ENCODE measurements at places on chromosomes 3 and 15.
A peak's percentile ranks its signal among the peaks of the same experiment; 100 is the strongest.

- peaks cover 3% of the 10 kb centered on the region for H3K36me3 ChIP-seq
- no peaks in the 10 kb centered on the region for H3K27me3 ChIP-seq
- no peak overlapping the region for H3K4me3 ChIP-seq
- DNase-seq, result peak; percentile 23
Observed at GRCh38 chr15:80142646-80143045, 10.2 kb upstream of the FAH start.

GRCh38 chr15:40355976-40356585, 1.9 kb upstream of the DISP2 start:
- no peak overlapping the region for H3K27ac ChIP-seq
- no peak for DNase-seq
- H3K4me1 ChIP-seq, result no peaks in the 10 kb centered on the region
- no peak overlapping the region for H3K4me3 ChIP-seq

DNA sequence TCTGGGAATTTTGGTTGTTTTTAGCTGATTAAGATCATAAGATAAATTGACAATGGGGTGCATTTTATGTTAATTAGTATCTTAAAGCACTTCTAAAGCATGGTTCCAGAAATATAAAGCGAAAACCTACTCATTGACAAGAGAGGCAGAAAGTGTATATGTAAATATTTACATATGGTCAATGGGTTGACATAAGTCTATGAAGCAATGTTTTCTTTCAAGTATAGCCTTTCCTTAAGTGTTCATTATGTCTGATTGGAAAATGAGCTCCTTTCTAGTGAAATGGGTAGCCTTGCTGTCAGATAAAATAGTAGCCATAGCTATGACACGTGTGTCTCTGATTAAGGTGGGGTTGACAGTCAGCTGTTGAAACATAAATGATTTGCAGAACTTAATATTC, 365.2 kb upstream of the AGTR1 start:
- no peak overlapping the region for H3K27ac ChIP-seq
- no peaks in the 10 kb centered on the region for H3K36me3 ChIP-seq
- H3K27me3 ChIP-seq, result peaks cover 53% of the 10 kb centered on the region
- H3K4me3 ChIP-seq, result no peak overlapping the region
- no peak for DNase-seq

DNA sequence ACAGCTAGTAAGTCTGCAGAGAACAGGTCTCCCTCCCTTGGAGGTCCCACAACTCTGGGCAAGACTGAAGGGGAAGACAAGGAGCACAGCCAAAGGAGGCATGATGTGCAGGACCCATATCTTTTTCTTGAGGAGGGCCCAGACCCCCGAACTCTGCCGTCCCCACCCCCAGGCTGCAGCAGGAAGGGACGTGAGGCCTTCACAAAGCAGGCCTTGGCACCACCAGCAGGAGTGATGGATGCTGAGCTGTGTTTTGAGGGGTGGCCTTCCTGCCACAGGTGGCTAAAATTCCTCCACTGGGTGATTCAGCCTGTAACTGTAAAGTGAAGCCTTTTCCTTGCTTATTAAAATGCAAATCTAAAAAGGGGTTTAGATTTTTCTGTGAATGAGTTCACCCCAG, 8.6 kb downstream of the PLA2G4D start:
- H3K36me3 ChIP-seq, result no peaks in the 10 kb centered on the region
- peaks cover 26% of the 10 kb centered on the region for H3K4me1 ChIP-seq
- DNase-seq, result no peak
- no peak overlapping the region for H3K27ac ChIP-seq
- H3K4me3 ChIP-seq, result no peak overlapping the region
- no peaks in the 10 kb centered on the region for H3K27me3 ChIP-seq

- no peak overlapping the region for H3K4me3 ChIP-seq
- DNase-seq, result peak; percentile 55
- H3K27me3 ChIP-seq, result peaks cover 8% of the 10 kb centered on the region
- no peaks in the 10 kb centered on the region for H3K36me3 ChIP-seq
- no peak overlapping the region for H3K27ac ChIP-seq
Observed at GRCh38 chr3:194030372-194030771, 105.6 kb upstream of the HES1 start.

DNA sequence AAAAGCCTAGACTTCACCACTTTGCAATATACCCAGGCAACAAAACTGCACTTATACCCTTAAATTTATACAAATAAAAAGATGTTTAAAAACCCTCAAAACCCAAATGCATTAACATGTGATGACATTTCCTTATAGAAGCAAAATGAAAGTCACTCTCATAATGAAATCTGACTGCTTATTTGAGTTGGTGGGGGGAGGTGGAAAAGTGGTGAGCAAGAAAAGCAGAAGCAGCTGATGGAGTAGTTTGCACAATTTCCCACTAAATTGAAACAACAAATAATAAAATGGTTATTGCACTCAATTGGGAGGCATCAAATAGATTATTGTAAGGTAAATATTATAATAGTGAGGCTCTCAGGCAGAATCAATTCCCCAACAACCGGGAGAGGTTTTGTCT, 54.0 kb upstream of the GADL1 start:
- H3K27ac ChIP-seq, result no peak overlapping the region
- DNase-seq, result no peak
- no peaks in the 10 kb centered on the region for H3K4me1 ChIP-seq
- no peaks in the 10 kb centered on the region for H3K27me3 ChIP-seq
- no peaks in the 10 kb centered on the region for H3K36me3 ChIP-seq

DNA sequence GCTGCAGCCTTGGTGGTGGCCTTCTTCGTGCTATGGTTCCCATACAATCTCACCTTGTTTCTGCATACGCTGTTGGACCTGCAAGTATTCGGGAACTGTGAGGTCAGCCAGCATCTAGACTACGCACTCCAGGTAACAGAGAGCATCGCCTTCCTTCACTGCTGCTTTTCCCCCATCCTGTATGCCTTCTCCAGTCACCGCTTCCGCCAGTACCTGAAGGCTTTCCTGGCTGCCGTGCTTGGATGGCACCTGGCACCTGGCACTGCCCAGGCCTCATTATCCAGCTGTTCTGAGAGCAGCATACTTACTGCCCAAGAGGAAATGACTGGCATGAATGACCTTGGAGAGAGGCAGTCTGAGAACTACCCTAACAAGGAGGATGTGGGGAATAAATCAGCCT, 10.4 kb downstream of the CYP8B1 start:
- H3K4me3 ChIP-seq, result no peak overlapping the region
- H3K27me3 ChIP-seq, result peaks cover 24% of the 10 kb centered on the region
- no peaks in the 10 kb centered on the region for H3K4me1 ChIP-seq
- H3K36me3 ChIP-seq, result no peaks in the 10 kb centered on the region
- no peak overlapping the region for H3K27ac ChIP-seq

GRCh38 chr3:140134231-140134965, 199.4 kb downstream of the CLSTN2 start:
- no peaks in the 10 kb centered on the region for H3K36me3 ChIP-seq
- no peak overlapping the region for H3K27ac ChIP-seq
- H3K4me3 ChIP-seq, result no peak overlapping the region
- no peak for DNase-seq

All from MCF 10A (cell line).